Naive thymus-derived CD4-positive, alpha-beta T cell (primary cell): ENCODE measurements at places on chromosomes 13 and 19.
A peak's percentile ranks its signal among the peaks of the same experiment; 100 is the strongest.

DNA sequence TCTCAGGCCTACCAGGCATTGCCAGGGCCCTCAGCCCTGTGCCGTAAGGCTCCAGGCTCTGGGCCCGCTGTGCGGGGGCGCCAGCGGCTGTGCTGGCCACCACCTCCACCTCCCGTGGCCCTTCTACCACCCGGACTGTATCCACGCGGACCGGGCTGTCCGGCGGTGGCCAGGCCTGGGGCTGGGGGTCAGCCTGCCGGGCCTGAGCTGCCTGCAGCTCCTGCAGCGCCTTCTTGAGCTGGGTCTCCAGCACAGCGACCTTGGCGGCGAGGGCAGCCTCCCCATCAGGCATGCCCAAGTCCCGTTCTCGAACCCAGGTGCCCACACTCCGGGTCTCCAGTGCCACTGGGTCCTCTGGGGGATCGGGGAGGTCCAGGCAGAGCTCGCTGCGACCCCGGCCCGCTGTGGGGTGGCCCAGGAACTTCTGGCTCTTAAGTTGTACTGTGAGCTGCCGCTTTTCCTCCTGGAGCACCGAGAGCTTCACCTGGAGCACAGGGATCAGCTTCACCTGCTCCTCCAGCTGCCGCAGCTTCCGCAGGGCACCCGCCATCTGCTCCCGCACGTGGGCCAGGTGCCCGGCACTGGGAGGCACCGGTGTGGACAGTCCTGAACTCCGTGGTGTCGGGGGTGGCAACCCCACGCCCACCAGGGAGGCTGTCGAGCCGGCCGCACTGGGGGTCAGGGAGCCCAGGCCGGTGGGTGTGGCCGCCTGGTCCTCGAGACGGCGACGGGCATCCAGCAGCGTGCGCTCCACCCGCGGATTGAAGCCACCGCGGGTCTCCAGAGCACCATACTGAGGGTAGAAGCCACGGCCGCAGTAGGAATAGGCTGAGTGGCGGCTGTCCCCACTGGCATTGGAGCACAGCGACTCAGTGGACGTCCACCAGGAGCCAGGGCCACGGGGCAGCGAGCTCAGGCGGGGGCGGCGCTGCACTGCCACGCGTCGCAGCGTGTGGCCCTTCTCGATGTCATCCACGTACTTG, 4.1 kb downstream of the KANK2 start:
- no peak overlapping the region for H3K4me3 ChIP-seq
- no peak for DNase-seq
- H3K4me1 ChIP-seq: no peaks in the 10 kb centered on the region
- no peak overlapping the region for H3K27ac ChIP-seq
- H3K36me3 ChIP-seq: no peaks in the 10 kb centered on the region

- no peaks in the 10 kb centered on the region for H3K36me3 ChIP-seq
- H3K27me3 ChIP-seq: peaks cover 3% of the 10 kb centered on the region
- peaks cover 10% of the 10 kb centered on the region for H3K4me1 ChIP-seq
- H3K27ac ChIP-seq: no peak overlapping the region
Observed at GRCh38 chr19:11279505-11280236, 16.3 kb upstream of the TSPAN16 start.

DNA sequence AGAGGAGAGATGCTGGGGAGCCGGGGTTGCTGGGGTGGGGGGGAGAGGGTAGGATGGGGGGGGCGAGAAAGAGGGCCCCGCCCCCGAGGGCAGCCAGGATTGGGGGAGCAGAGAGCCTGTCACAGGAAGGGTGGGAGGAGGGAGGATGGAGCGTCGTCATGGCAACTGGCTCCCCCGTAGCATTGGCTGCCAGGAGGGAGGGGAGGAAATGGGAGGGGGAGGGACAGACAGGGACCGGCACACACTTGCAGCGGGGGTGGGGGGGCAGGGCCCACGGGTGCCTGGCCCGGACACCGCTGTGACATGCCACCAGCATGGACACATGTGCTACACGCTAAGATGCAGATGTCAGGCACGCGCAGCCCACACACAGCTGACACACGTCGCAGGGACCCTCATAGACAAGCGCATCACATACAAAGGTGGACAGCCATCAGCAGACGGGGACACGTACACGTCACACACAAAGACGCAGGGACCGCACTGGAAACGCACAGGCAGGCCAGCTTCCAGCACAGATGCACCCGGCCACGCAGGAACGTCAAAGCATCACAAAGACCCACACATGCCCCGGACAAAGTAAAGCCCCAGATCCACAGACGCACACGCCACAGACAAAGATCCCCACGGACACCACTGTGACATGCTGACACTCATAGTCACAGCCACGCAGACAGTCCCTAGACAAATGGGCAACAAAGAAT, at the start of gene LMTK3:
LMTK3 (minus strand) TSS at position 36 of the 704 bp plus-strand sequence. CDS start 259 bp downstream, outside the sequence.
- peak within 1 kb of the TSS; percentile 82 for H3K27ac ChIP-seq
- no peaks in the 10 kb centered on the region for H3K27me3 ChIP-seq
- H3K4me3 ChIP-seq: peak within 1 kb of the TSS; percentile 82
- peak; percentile 96 for DNase-seq
- peaks cover 15% of the 10 kb centered on the region for H3K36me3 ChIP-seq

- no peaks in the 10 kb centered on the region for H3K36me3 ChIP-seq
- no peaks in the 10 kb centered on the region for H3K27me3 ChIP-seq
- no peak overlapping the region for H3K27ac ChIP-seq
Observed at GRCh38 chr13:29418026-29418425, 177.5 kb downstream of the SLC7A1 start.

GRCh38 chr13:110323172-110323891, 16.2 kb downstream of the COL4A2 start:
- H3K4me1 ChIP-seq: no peaks in the 10 kb centered on the region
- no peaks in the 10 kb centered on the region for H3K36me3 ChIP-seq
- DNase-seq: no peak

- H3K27ac ChIP-seq: no peak overlapping the region
- DNase-seq: no peak
- H3K36me3 ChIP-seq: no peaks in the 10 kb centered on the region
- H3K4me3 ChIP-seq: no peak overlapping the region
- H3K4me1 ChIP-seq: no peaks in the 10 kb centered on the region
- no peaks in the 10 kb centered on the region for H3K27me3 ChIP-seq
Observed at GRCh38 chr13:110492679-110493593, 68.6 kb downstream of the RAB20 start.

- no peak for DNase-seq
- H3K4me3 ChIP-seq: no peak overlapping the region
- H3K36me3 ChIP-seq: no peaks in the 10 kb centered on the region
- no peaks in the 10 kb centered on the region for H3K27me3 ChIP-seq
- H3K4me1 ChIP-seq: no peaks in the 10 kb centered on the region
Observed at GRCh38 chr13:25429466-25429865, 57.7 kb downstream of the ATP8A2 start.
